ENCODE measurements at places on chromosomes 13 and 19.
A peak's percentile ranks its signal among the peaks of the same experiment; 100 is the strongest.

DNA sequence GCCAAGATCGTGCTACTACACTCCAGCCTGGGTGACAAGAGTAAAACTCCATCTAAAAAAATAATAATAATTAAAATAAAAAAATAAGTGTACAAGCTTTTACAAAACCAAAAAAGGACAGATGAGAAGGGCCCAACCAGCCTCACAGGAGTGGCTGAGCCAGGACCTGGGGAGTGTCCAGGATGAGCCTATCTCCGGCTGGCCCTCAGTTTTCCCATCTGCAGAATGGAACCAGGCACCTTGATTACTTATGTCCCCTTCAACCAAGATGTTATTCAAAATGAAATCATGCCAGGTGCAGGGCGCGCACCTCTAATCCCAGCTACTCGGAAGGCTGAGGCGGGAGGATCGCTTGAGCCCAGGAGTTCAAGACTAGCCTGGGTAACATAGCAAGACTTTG lies 9.5 kb upstream of the IFI30 start:
- no peak for DNase-seq

GRCh38 chr13:35763060-35763781 lies 286.7 kb upstream of the MAB21L1 start:
- no peak for DNase-seq

DNA sequence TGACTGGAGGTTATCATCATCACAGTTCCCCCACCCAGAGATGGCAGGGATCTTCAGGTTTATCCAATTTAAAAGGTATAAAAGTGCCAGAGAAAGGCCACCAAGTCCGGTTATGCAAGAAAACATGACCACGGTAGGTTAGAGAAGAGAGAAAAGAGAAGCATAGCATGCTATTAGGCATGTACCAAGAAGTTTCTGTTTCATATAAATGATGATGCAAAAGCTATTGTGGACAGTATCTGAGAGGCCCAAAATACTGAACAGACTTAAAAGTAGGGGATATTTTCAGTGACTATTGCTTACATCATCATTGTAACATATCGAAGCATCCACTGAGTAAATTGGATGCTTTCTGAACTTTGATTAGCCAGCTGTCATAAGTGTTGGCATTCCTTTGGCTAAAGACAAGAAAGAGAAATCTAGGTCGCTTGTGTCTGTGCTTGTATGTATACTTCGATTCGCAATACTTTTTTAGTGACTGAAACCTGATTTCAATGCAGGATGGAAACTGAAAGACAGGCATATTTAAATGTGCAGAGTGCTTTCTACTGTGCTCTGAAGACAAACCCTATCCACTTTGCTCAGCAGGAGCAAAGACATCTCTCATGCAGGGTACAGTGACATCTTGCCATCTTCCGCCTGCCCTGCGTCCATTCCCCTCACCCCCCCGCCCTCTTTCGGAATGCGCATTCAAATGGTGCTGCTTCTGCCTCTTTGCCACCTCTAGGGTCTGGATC lies 180.3 kb downstream of the SHISA2 start:
- no peak for DNase-seq

DNA sequence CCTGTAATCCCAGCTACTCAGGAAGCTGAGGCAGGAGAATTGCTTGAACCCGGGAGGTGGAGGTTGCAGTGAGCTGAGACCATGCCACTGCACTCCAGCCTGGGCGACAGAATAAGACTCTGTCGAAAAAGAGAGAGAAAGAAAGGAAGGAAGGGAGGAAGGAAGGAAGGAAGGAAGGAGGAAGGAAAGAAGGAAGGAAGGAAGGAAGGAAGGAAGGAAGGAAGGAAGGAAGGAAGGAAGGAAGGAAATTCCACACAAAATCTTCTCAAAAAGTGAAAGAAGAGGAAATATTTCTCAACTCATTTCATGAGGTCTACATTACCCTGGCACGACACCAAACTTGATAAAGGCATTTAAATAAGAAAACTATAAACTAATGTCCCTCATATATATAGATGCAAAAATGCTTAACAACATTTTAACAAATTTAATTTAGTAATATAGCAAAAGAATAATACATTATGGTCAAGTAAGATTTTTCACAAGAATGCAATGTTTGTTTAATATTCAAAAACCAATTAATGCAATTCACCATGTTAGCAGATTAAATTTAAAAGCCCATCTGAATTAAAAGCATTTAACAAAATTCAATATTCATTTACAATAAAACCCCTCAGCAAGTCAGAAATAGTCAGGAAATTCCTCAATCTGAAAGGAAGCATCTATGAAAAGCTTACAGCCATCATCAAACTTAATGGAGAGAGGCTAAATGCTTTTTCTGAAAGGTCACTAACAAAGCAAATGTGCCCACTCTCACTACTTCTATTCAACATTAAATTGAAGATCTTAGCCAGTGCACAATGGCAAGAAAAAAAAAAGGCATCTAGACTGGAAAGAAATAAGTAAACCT lies 12.0 kb upstream of the CPB2 start:
- no peak for DNase-seq

DNA sequence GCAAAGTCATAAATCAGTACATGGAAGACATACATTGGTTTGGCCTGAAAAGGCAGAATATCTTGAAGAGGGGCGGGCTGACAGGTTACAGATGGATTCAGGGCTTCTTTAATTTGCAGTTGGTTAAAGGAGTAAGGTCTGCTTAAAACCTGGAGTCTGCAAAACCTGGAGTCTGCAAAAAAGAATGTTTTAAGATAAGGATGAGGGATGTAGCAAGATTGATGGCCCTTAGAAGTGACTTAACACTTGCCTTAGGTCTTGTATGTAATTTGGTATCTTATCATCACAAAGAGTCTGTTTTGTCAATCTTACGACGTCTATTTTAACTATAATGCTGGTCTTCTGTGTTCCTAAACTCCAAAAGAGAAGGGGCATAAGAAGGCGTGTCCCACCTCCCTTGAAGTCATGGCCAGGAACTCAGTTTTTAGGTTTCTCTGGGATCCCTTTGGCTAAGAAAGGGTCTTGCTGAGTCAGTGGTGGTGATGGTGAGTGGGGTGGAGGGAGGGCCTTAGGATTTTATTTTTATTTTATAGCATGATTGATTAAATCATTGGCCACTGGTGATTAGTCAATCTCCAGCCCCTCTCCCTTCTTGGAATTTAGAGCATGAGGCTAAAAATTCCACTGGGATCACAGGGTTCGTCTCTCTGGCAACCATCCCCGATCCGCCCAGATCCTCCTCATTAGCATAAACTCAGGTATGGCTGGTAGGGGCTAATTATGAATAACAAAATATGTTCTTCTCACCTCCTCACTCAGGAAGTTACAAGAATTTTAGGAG lies 10.1 kb upstream of the HAS1 start:
- DNase-seq, result no peak

- no peak for DNase-seq
Measured at GRCh38 chr13:100987948-100988347, 313.4 kb upstream of the TMTC4 start.

GRCh38 chr19:14370169-14370939 lies 10.9 kb upstream of the ADGRE5 start:
- no peak for DNase-seq

- DNase-seq, result no peak
Measured at GRCh38 chr19:13917888-13918406, 11.9 kb downstream of the CC2D1A start.

GRCh38 chr19:531009-531752 lies 379 bp upstream of the CDC34 start:
- DNase-seq, result peak; percentile 94

- no peak for DNase-seq
Measured at GRCh38 chr19:28501976-28502375, 711.0 kb downstream of the UQCRFS1 start.

DNA sequence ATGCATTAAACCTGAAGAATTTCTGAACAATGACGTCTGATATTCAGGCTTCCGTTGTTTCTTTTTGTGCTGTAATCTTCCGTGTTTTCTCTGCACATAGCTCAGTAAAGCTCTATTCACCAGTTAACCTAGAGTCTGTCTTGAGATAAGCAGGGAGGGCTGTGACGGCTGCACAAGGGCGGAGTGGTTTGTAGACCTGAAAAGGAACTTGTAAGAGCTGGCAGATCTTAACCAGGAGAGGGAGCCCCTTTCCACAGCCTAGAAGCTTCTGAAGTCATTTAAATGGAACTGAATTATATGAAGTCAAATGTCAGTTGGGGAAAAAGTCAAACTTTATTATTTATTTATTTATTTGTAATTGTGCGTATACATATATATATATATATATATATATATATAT lies 27.5 kb downstream of the DPRX start:
- no peak for DNase-seq

GRCh38 chr13:26929971-26930730 lies 169.6 kb upstream of the GPR12 start:
- no peak for DNase-seq

DNA sequence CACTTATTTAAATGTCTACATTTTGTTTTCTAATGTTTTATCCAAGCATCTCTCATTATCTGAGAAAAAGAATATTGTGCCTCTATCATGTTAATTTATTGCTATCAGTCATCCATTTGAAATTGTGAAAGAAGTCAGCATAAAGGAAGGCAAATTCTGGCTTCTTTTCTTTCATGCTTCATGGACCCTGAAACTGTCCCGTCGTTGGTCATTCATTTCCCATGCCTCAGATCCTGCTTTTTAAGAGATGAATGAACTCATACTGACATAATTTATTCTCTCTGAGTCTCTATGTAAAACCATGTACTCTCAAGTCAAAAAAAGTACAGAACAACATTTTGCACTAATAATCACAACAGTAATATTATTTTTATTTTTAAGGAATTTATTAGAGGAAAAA lies 2512.0 kb downstream of the PCDH9 start:
- DNase-seq, result no peak

- DNase-seq, result peak; percentile 54
Measured at GRCh38 chr19:50877338-50877737, 4.1 kb downstream of the KLK2 start.

- no peak for DNase-seq
Measured at GRCh38 chr13:35835989-35836388, 295.2 kb downstream of the DCLK1 start.

DNA sequence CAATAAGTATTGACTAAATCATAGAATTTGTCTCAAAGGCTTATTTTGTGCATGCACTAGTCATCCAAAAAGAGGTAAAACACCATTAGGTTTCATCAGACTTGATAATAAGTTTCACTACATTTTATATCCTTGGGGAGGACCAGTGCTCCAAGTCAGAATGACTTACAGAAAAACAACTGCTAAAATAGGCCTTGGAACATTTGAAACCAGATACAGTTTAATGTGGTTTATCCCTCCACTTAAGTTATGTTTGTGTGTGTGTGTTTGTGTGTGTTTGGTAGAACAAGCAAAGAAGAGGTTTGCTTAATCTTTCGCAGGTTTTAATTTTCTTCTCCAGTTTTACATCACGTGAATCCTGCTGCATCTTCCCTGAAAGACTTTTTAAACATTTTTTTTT lies 570.9 kb downstream of the PCDH9 start:
- DNase-seq, result no peak

DNA sequence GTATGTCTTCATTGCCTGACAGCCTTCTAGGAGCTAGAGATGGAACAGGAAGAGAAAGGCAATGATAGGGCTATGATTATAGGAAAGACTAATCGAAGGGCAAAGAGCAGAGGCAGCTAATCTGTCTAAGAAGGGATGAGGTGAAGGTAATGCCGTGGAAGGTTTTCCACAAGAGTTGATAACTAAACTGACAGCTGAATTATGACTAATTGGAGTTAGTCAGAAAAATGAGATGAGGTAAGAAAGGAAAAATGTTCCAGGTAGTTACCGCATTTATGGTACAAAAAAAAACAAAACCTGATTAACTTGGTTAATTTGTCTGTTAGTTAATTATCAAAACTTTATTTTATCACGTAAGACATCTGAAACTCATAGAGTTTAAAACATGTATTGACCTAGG lies 260.3 kb downstream of the SLITRK6 start:
- no peak for DNase-seq

DNA sequence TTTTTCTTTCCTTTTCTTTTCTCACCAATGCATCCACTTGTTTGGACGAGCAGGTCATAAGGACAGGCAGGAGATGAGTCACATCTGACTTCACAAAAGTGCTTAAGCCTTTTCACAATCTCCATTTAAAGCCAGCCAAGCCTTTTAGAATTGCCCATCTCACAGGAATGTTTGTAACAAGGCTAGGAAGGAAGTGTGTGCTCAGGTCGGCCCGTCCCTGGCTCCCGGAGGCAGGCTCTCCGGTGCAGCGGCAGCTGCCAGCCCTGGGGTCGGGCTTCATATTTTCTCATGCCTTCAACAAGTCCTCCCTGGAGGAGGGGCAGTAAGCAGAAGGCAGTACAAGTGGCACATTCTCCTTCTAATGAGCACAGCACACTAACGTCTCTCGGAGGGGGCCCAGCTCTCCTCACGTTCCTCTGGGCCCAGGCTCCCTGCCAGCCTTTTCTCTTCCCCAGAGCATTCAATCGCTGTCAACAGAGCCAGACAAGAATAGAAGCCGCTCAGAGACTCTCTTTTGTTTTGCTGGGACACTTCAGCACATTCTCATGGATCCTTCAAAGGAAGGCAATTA lies 180.5 kb downstream of the COL4A1 start:
- no peak for DNase-seq

- DNase-seq, result no peak
Measured at GRCh38 chr19:2416321-2417097, 10.9 kb downstream of the TIMM13 start.

DNA sequence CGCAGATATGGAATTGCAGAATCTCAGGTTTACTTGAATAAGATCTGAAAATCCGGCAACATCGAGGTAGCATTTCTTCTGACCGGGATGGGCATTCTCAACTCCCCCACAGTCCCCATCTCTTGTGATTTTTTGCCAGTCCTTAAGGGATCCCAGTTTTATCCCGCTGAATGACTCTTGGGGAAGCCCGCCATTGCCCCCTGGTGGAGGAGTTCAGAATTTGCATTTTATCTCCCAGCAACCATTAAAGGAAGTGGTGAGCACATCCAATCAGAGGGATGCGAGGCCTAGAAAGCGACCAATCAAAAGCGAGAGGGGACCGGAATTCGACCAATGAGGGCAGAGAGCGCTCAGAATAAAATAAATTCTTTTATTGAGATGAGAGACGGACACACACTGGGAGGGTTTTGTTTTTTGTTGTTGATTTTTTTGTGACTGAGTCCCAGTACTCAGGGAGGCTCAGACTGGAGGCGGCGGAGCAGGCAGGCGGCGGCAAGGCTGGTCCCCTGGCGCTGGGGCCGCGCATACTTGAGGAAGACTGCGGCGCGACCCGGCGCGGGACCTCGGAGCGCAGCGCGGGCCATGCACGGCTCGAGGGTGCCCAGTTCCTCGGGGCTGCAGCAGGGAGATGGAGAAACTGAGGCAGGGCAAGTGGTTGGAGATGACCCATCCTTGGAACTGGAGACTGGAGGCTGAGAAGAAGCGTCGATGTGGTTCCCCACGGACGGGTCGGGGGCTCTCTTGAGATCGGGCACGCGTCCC lies 3.9 kb upstream of the TTC9B start:
- DNase-seq, result peak; percentile 76

Measured in mucosa of descending colon (tissue), 3 donors.